Umbilical cord (tissue), 2 donors: ENCODE measurements at places on chromosomes 1 and 21. TPM values are rescaled to one million over a fixed set of nuclear protein-coding genes. Genes with fewer than 3 reads are reported as not detected.

The NR1I3 gene
- total RNA-seq: 0.48 TPM

The F3 gene
- 356 TPM for total RNA-seq

The ANKRD35 gene
- 0.72 TPM for total RNA-seq

The OPTC gene
- total RNA-seq: not detected

The ANGPTL3 gene
- 16.1 TPM for total RNA-seq

The RGS18 gene
- total RNA-seq: 9.9 TPM

The LRRIQ3 gene
- 25.8 TPM for total RNA-seq

The TAS1R1 gene
- total RNA-seq: not detected

The FNDC5 gene
- total RNA-seq: 11.3 TPM

The CYP4A11 gene
- 2.2 TPM for total RNA-seq

The SPATA46 gene
- not detected for total RNA-seq

The KRTAP12-2 gene
- not detected for total RNA-seq

The BCL2L15 gene
- total RNA-seq: 3.6 TPM

The OR2M3 gene
- 1.2 TPM for total RNA-seq

The C1orf210 gene
- total RNA-seq: 0.48 TPM

The CYB561D1 gene
- total RNA-seq: 6.7 TPM

The FTCD gene
- not detected for total RNA-seq

The MTARC1 gene
- 7.7 TPM for total RNA-seq

The C1QC gene
- total RNA-seq: 124 TPM

The PER3 gene
- 4.3 TPM for total RNA-seq

The SOX13 gene
- 7.9 TPM for total RNA-seq

The FCAMR gene
- 2.2 TPM for total RNA-seq

The SFN gene
- total RNA-seq: 21.4 TPM

The TMEM61 gene
- total RNA-seq: 12.0 TPM

The ST6GALNAC5 gene
- 166 TPM for total RNA-seq

The EIF3I gene
- total RNA-seq: 125 TPM

The WNT4 gene
- 14.0 TPM for total RNA-seq

The COL16A1 gene
- total RNA-seq: 570 TPM

The NUAK2 gene
- 1.2 TPM for total RNA-seq

The DEPDC1 gene
- total RNA-seq: 10.8 TPM

The FCMR gene
- total RNA-seq: not detected

The CYP4X1 gene
- total RNA-seq: not detected

The ZZZ3 gene
- total RNA-seq: 145 TPM

The CFHR3 gene
- 22.6 TPM for total RNA-seq

The LCE1B gene
- not detected for total RNA-seq

The PRKCZ gene
- 35.2 TPM for total RNA-seq

The DONSON gene
- total RNA-seq: 15.2 TPM

The CAMK1G gene
- total RNA-seq: not detected

The CFAP141 gene
- total RNA-seq: not detected

The ASAP3 gene
- total RNA-seq: 35.6 TPM

The KCNJ15 gene
- 4.8 TPM for total RNA-seq

The CDC42SE1 gene
- 33.5 TPM for total RNA-seq

The SH2D2A gene
- 0.48 TPM for total RNA-seq

The PRKAA2 gene
- 4.8 TPM for total RNA-seq

The FCRL6 gene
- 14.7 TPM for total RNA-seq

The ANKRD13C gene
- 59.0 TPM for total RNA-seq
